Calu3 (cell line): ENCODE measurements at places on chromosomes 3 and 15.

- no peak for DNase-seq
Observed at GRCh38 chr15:89128320-89129122, 40.3 kb downstream of the ABHD2 start.

DNA sequence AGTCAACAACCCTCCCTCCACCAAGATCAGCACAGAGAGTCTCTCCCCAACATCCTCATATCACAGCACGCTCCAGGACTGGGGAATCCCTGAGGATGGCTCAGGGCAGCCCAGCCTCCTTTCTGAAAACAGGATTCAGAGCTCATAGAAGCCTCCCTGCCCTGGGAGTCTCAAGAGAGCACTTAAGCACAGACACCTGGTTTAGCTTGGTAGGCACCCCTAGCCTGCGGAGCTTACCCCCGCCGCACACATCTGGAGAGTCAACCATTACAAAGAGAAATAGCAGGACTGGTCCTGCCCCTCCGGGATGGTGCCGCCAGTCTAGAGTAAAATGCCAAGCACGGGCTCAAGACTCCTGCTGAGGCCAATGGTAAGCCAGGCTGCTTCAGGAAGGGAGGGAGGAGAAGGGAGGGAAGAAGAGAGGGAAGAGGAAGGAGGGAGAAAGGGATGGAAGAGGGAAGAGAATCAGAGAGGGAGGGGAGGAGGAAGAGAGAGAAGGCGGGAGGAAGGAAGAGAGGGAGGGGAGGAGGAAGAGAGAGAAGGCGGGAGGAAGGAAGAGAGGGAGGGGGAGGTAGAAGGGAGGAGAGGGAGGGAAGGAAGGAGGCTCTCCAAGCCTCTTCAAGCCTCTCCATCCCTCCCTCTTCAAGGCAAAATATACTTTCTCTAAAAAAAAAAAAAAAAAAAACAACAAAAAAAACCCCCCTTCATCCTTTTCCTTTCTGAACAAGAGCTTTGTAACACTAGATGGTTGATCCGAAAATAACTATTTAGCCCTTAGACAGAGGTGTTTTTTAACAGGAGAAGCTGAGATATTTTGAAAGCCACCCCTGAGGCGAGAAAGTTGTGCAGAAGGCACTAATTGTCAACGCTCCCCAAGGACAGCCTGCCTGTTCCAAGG is 278.6 kb upstream of the TLE3 start:
- no peak for DNase-seq

DNA sequence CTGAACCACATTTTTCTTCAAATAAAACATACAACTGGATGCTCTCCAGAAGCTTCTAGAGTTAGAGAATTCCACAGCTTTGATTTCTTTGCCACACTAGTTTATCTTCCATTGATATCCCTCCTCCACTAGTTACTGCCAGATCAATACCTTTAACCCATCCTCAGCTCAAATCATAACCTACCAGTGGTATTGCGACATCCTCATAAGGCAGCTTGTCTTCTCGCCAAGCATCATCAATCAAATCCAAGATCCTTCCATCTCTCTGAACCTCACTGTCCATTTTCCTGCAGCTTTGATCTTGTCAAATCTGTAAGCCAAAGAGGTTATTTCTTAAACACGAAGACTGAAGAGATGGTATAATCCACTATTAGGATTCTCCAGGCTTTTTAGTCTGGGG is 3.2 kb downstream of the ANAPC13 start:
- DNase-seq = no peak

- no peak for DNase-seq
Observed at GRCh38 chr15:101120473-101120872, 131.4 kb downstream of the CHSY1 start.

- DNase-seq = no peak
Observed at GRCh38 chr3:134126153-134126552, 96.4 kb upstream of the SLCO2A1 start.

DNA sequence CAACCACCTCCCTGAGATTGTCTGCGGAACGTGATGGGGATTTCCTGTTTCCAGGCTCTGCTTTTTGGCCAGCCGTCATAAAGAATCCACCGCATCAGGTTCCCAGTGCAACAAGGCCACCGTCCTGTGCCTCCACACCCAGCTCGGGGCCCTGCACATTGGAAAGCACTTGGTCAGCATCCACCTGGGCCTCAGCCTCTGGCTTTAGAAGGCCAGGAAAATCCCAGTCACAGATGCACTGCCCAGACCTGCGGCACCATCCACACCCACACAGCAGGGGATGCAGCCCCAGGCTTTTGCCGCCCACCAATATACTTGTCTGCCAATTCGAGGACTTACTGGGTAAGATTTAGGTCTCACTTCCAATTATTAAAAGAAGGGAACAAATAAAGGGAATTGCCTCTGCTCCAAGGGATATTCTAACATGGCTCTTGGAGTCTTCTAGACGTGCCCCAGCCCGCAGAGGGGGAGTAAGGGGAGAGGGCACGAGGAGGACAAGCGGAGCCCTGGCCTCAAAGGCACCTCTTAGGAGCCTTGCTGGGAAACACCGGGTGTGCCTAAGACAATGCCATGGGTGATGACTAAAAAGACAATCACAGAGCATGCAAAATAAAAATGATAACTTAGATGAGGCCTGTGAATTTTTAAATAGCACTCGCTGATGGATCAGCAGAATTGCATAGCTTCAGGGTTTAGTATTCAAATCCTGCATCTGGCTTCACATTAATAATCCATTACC is 169.2 kb downstream of the FOXP1 start:
- DNase-seq = no peak

DNA sequence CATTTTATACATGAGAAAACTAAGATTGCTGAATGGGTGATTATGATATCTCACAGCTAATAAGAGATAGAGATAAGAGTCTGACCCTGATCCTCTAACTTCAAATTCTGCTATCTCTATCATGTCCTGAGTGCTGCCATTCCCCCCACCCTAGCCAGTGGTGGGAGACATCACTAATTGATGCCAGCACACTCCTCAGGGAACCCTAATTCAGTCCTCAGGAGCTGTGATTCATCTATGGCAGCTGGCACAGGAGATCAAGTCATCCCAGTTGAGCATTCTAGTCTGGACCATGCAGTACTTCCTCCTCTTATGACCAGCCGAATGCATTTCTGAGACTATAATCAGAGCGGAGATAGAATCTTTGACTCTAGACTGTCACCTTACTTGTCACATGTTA is 71.9 kb downstream of the SYNM start:
- DNase-seq = no peak

GRCh38 chr3:153166206-153166605 is 4.2 kb downstream of the RAP2B start:
- peak; percentile 51 for DNase-seq

DNA sequence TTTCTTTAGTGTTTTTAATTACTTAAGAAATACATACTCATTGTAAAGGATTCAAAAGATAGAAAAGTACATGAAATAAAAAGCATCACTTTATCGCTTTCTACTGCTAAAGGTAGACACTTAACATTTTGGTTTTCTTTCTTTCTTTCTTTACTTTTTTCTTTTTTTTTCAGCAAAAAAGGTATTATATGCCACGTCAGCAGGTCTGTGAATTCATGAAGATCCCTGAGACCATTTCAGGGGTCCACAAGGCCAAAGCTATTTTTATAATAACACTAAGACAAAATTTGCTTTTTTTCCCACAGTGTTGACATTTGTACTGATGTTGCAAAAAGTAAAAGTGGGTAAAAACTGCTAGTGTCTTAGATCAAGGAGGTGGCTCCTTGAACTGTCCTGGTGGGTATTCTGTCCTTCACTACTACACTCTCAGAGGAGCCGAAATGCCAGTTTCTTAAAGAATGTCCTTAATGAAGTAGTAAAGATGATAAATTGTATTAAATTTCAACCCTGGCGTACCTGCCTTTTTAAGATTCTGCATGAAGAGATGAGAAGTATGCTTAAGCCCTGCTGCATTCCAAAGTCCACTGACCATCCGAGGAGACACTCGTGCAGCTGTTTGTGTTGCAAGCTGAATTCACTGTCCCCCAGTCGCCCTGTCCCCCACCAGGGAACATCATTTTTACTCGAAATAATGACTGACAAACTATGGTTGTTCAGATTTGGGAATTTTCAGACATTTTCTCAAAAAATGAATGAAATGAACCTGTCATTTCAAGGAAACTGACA is 106.7 kb upstream of the PIAS1 start:
- no peak for DNase-seq

DNA sequence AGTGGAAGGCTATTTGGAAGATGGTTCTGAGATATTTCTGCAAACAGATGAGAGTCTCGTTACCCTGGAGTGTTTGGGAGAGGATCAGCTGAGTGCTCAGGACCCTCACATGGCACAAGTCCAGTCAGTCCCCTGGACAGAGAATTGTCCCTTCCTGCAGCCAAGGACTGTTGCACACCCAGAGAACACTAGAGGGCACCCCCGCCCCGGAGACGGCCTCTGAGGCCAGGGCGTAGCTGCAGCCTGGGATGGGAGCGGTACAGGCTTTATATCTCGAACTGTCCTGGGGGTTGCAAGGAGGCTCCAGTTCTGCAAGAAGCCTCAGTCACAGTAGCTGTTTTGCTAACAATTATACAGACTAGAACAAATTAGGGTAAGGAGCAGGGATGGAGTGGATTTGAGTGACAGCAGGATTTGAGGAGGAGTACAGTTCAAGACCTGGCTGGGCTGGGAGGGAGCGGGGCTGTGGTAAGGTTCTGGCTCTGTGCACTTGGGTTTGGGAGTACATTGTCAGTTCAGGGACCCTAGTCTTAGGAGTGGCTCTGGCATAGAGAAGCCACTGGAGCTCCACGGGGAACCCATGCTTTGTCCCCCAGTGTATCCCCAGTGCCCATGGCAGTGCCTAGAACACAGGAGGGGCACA is 67.6 kb upstream of the HACD2 start:
- peak; percentile 87 for DNase-seq

GRCh38 chr15:82882273-82882928 is 70.1 kb downstream of the HOMER2 start:
- no peak for DNase-seq

- DNase-seq = no peak
Observed at GRCh38 chr3:107662124-107662507, 139.4 kb downstream of the BBX start.

DNA sequence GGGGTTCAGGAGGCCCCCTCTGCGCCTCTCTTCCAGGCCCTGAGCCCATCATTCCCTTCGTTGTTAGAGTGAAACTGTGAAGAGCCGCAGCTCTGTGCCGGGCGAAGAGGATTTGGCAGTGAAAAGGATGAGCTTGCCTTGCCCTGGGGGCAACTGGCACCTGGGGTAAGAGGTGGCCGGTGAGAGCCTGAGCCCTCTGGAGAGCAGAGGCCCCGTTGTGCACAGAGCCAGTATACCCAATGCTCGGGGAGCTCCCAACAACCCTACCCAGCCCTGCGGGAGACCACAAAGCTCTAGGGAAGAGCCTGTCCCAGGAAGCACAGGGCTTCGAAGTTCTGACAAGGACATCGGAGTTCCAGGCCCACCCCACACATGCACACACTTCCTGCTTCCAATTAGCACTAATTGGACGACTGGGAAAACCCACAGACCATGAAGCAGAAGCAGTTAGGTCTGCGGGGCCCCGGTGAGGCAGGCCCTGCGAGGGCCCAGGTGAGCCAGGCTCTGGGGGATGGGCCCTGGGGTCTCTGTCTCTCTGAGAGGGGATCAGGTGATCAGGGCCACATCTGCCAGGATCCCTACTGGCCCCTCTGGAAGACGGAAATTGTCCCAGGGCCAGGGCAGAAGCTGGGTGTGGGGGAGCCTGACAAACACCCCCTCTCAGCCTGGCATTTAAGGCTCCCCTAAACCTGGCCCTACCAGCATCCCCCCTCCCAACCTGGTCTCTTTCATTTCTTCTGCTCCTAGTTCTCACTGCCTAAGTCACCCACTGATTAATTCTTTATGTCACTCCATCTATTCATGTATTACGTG is 27.9 kb upstream of the SFMBT1 start:
- DNase-seq = no peak
